Stimulated activated naive CD8-positive, alpha-beta T cell treated with anti-CD3 and anti-CD28 coated beads, Interleukin-15, Interleukin-2, amounts not matched to agents 100 U/mL and 50 U/mL, for 24 hours (primary cell): ENCODE measurements at places on chromosomes 3 and 15.

GRCh38 chr3:196754091-196754981, 14.7 kb downstream of the PAK2 start:
- DNase-seq: no peak

DNA sequence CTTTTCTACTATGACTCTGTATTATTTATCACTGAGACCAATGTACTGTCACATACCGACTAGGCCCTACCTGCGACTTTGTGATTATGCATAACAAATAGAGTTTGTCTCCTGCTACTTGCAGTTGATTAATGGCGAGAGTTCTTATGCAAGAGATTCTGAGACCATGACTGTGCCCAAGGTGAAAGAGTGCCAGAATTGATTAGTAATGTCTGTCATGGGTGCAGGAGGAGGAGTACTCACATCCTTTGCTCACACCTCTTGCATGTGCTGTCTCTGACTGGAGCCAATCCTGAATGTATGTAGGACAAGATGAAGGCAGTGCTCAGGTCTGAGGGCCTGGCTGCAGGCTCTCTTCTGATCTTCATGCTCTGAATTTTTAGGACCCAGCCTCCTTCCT, 260.7 kb downstream of the THSD4 start:
- no peak for DNase-seq

DNA sequence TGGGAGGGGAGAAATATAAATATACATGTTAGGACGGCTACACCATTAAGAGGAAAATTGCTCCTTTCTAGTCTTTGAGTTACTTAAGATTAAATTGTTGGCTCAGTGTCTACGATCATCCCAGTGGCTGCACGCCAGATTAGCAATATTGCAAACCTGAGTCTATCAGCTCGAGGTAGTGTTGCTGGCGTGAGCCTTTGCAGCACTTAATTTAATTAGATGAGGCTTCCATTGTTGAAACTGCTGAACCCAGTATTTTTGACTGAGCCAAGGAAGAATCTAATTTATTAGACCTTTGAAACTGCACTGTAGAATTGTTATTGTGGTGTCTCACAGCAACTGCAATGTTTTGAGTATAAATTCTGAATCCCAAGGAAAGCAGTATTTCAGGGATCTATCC, 782.4 kb upstream of the ROBO1 start:
- DNase-seq: no peak

DNA sequence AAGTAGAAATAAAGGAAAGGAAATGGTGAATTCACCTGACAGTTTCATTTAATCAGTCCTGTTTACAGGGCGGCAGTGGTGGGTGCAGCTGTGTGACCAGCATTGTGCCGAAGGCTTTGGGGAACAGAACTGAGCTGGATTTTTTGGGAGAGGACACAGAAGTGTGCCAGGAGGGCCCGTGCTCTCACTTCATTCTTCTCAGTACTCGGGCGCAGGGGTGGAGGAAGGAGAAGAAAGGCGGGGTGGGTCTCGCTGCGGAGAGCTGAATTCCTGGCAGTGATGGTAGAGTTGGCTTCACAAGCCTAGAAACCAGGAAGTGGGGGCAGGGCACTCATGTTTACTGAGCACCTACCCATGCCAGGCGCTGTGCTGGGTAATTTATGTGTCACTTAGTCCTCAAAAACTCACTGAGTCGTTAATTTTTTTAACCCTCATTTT, 64.6 kb downstream of the CRTC3 start:
- DNase-seq: peak; percentile 83

GRCh38 chr3:37907906-37908305, 46.2 kb downstream of the CTDSPL start:
- peak; percentile 24 for DNase-seq

- DNase-seq: no peak
These were observed 592.1 kb upstream of the GBE1 start for GRCh38 chr3:82353306-82354171.

- no peak for DNase-seq
These were observed 270.0 kb upstream of the TBC1D5 start for GRCh38 chr3:18012436-18012835.

DNA sequence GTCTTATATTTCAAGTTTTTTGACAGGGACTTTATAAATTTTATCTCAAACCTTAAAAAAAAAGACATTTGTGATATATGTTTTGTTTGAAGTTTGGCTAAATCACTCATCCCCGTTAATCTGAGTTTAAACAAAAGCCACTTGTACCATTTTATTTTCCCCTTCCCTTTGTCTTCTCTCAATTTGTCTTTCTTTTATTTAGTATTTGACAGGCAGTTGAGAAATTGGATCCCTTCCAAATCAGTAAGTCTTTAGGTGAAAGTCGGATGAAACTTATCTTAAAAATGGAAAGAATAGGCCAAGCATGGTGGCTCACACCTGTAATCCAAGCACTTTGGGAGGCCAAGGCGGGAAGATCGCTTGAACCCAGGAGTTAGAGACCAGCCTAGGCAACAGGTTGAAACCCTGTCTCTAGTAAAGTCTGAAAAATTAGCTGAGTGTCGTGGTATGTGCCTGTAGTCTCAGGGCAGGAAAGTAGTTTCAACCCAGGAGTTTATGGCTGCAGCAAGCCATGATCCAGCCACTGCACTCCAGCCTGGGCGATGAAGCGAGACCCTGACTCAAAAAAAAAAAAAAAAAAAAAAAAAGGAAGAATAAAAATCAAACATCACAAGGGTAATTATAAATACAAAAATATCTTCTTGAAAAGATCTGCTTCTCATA, 394.6 kb upstream of the TPM1 start:
- DNase-seq: no peak

- no peak for DNase-seq
These were observed 39.7 kb upstream of the VEPH1 start for GRCh38 chr3:157542711-157543500.

- no peak for DNase-seq
These were observed 921.0 kb upstream of the ROBO1 start for GRCh38 chr3:80688814-80689213.

DNA sequence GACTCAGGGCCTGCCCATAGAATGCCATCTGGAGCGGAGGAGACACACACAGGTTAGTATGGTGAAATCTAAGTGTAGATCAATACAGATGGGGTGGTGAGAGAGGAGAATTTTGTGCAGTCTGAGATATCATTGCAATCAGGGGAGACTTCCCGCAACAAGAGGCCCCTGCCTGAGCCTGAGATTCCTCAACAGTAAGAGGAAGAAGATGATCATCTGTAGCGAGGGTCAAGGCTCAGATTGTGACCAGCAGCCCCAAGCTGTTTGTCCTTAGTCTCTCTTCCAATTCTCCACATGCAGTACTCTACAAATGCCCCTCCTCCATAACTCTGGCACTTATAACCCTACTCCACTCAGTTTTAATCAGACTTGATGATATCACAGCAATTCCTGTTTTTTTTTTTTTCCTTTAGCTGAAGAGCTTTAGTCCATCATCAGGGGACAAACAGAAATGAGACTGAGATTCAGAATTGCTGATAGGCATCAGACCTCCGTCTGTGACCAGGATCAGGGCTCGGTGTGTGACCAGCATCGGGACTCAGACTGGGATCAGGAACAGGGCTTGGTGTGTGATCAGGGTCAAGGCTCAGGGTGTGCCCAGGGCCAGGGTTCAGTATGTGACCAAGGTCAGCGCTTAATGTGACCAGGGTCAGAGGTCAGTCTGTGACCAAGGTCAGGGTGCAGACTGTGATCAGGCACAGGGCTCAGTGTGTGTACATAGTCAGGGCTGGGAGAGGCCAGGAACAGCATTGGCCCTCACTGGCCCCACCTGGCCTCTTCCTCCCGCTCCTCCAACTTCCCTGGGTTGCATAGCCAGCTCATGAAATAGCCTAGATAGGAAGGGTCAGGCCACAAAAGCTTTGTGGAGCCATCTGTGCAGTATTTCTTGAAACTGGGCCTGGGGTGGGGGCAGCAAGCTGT, 14.1 kb downstream of the LOXL1 start:
- DNase-seq: no peak

DNA sequence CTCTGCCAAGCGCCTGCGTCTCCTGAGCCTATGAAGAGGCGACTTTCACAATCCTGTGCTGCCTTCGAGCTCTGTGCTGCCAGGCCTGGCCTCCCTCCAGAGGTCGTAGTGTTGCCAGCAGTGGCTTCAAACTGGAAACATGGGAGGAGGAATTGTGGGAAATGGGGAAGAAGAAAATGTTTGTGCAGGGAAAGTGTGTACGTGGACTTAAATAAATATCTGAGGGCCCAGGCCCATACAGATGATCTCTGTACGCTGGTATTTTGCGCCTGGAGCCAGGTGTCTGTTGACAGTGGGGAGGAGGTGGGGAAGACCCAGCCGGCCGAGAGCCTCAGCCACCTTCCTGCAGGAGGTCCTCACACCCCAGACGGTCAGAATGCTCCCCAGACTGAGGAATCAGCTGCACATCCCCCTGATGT, 44.6 kb downstream of the ZBTB38 start:
- DNase-seq: peak; percentile 20

DNA sequence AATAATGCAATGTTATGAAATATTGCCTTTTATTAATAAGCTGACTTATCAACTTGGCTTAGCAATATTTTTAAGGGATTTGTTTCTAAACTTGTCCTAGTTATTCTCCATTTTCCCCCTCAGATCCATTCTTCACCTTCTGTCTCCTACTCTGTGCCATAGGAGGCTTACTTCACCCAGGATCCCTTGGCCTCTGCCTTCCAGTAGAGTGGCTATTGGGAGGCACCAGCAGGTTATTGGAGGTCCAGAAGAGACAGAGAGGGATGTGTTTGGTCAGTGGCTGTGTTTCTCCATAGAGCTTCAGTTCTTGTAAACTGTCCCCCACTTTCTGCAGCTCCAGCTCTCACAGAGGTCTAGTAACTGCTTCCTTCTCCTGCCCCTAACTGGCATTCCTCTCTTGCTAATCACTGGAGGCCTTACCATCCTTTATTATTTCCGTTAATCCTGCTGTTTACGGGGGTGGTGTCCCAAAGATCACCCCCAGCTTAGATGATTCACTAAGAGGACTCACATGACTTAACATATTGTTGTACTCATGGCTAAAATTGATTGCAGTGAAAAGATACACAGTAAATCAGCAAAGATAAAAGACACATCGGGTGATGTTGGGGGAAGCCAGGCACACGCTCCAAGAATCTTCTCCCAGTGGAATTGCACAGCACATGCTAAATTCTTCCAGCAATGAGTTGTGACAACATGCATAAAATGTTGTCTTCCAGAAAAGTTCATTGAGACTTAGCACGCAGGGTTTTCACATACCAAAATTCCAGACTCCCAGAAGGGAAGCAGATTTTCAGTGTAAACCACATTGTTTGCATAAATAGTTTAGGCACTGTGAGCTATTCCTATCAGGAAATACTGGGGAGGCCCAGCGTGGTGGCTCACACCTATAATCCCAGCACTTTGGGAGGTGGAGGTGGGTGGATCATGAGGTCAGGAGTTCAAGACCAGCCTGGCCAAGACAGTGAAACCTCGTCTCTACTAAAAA, 67.5 kb downstream of the RPL22L1 start:
- DNase-seq: no peak

DNA sequence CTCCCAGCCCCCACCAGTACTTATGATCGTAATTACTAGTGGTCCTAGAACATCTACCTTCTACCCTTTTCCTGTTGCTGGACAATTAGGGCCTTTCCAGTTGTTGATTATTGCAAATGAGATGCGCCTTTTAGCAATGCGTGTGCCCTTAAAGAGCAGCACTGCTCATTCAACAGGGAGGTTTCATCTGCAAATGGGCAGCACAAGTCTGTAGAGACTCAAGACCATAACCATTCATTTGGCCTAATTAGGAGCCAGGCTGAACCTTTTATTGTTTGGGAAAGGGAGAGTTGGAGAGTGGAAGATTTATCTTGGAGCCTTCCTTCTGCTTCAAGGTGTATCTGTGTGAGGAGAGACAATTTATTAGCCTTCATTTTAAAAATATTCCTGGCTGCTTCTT, 42.3 kb downstream of the BOC start:
- DNase-seq: no peak

- no peak for DNase-seq
These were observed 5.7 kb downstream of the ST8SIA2 start for GRCh38 chr15:92399271-92399950.

GRCh38 chr3:158101335-158102241, 4.6 kb downstream of the SHOX2 start:
- no peak for DNase-seq

GRCh38 chr3:169673521-169673920, 10.0 kb upstream of the MECOM start:
- DNase-seq: no peak

DNA sequence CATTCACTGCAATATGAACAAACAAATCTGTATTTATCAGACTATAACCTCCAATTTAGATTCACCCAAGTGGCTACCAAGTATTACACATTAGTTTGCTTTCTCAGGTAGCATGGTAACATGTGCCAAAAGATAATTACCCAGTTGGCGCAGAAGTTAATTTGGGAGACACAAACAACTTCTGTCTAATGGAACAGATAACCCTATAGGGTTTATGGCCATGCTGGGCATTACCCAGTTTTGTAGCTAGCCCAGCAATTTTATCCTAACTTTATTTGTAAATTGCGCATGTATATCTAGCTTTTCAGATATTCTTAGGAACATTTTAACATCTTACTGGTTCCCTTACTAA, 780 bp downstream of the RPL22L1 start:
- no peak for DNase-seq

- no peak for DNase-seq
These were observed 51.8 kb downstream of the KLHL6 start for GRCh38 chr3:183503746-183504145.

DNA sequence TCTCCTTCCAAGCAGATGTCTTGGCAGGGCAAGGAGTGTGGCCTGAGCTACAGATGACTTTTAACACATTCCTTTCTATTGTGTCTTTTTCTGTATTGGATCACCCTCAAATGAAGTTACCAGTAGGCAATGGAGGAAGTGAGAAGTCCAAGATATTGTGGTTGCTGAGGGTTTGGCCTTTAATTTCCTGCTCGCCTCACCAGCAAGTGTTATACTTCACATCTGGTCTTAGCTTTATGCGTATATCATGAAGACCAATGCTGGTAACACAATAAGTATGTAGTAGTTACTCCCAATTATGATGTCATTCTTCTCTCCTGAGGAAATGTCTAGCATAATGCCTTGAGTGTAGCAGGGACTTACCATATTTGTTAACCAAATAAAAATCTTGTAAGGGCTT, 179.9 kb downstream of the ZIC1 start:
- no peak for DNase-seq

DNA sequence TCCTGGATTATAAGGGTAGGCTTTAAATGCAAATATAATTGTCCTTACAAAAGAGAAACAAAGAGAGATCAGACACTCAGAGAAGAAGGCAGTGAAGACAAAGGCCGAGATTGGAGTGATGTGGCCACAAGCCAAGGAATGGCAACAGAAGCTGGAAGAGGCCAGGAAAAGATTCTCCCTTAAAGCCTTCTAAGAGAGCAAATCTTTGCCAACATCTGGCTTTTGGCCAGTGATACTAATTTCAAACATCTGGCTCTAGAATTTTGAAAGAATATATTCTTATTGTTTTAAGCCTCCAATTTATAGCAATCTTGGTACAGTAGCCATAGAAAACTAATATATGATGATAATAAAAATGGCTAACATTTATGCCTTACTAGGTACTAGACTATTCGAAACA, 615.8 kb upstream of the ZNF385D start:
- no peak for DNase-seq

DNA sequence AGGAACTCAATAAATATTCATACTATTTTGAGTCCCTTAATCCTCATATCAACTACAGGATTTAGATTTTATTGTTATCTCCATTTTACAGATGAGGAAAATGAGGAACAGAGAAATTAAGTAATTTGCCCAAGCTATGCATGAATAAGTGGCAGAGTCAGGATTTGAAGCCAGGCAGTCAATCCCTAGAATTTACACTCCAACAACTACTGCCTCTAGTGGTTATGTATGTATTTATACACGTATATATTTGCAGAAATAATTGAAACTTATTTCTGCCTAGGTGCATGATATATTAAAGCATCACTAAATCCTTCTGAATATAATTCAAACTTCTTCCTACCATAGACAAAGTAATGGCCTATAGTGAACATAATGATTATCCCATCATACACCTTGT, 137.4 kb downstream of the SERPINI1 start:
- DNase-seq: no peak
